ENCODE measurements at places on chromosomes 5 and 9.

- DNase-seq, result no peak
Observed at GRCh38 chr5:175104677-175105076, 339.3 kb downstream of the DRD1 start.

- peak; percentile 68 for DNase-seq
Observed at GRCh38 chr5:36692791-36693763, 86.7 kb downstream of the SLC1A3 start.

GRCh38 chr9:98146101-98146991 lies 27.3 kb upstream of the TRIM14 start:
- no peak for DNase-seq

GRCh38 chr9:86286278-86286677 lies 3.9 kb upstream of the ISCA1 start:
- no peak for DNase-seq

- DNase-seq, result no peak
Observed at GRCh38 chr5:150489360-150490295, 18.3 kb upstream of the NDST1 start.

DNA sequence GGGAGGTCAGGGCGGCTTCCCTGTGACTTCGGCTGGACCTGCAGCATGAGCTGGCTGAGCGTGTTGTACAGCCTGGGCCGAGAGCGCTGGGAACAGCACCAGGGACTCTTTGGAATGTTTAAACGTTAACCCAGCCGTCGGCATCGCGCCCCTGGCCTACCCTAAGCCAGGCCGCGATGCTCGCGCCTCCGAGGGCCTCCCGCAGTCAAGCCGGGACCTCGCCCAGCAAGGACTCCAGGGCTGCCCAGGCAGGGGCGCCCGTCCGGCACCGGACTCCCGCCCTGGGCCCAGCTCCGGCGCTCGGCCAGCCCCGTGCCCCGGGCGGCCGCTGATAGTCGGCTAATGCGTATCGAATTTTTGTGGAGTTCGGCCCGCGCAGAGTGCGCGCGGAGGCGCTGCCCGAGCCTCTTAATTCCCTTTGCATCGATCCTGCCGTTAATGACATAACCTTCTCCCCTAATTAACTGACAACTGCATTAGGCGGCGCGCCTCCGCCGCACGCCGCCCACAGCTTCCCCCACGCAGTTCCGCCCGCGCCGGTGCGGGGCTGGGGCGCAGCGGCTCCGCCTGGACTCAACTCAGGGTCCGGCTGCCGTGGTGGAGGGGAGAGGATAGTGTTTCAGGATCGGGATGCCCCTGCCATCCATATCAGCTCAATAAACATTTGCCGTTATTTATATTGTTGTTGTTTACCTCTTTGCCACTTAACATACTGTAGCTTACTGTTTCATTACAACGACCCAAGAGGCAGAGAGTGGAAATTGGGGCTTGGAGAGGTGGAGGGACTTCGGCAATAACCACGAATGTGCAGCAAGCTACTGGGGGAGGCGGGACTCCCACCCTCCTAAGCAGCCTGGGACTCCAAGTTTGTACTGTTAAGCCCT lies 28.8 kb upstream of the CDC23 start:
- peak; percentile 39 for DNase-seq

DNA sequence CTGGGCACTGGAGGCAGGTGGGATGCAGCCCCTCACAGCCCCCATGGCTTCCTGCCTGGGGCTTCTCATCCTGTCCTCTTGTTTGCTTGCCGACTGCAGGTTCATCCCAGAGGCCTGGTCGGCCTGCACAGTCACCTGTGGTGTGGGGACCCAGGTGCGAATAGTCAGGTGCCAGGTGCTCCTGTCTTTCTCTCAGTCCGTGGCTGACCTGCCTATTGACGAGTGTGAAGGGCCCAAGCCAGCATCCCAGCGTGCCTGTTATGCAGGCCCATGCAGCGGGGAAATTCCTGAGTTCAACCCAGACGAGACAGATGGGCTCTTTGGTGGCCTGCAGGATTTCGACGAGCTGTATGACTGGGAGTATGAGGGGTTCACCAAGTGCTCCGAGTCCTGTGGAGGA lies 232.7 kb downstream of the ADAMTSL1 start:
- no peak for DNase-seq

DNA sequence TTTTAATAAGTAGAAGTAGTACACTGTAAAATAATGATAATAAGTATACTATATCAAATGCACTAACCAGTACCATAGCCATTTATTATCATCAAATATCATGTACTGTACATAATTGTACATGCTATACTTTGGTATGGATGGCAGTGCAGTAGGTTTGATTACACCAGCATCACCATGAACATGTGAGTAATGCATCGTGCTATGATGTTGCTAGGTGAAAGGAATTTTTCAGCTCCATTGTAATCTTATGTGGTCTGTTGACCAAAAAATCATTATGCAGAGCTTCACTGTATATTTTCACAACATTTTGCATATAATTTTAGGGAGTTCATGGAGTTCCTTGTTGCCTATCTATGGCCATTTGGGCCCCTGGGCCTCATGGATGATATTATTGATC lies 72.2 kb upstream of the HMHB1 start:
- no peak for DNase-seq

GRCh38 chr5:107518190-107518589 lies 152.5 kb downstream of the EFNA5 start:
- no peak for DNase-seq

DNA sequence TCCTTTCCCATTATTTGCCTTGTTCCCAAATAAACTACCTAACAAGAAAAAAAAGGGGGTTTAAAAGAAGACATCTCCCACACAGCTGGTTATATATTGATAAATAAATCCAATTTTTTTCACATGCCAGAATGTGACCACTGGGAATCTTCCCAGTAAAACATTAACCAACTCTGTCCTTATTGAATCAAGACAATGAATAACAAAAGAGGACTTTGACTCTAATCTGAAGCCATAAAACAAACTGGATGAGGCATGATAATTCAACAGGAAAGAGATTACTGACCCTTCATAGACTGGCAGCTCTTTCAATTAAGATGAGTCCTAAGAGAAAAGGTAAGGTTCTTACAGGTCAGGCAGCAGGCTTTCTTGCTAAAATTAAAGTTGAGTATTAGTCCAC lies 165.8 kb upstream of the CDH6 start:
- no peak for DNase-seq

- no peak for DNase-seq
Observed at GRCh38 chr5:178487911-178488600, 102.1 kb downstream of the COL23A1 start.

GRCh38 chr5:149452665-149453617 lies 73.8 kb upstream of the IL17B start:
- DNase-seq, result no peak

GRCh38 chr9:76101947-76102346 lies 211.5 kb downstream of the PCSK5 start:
- no peak for DNase-seq

DNA sequence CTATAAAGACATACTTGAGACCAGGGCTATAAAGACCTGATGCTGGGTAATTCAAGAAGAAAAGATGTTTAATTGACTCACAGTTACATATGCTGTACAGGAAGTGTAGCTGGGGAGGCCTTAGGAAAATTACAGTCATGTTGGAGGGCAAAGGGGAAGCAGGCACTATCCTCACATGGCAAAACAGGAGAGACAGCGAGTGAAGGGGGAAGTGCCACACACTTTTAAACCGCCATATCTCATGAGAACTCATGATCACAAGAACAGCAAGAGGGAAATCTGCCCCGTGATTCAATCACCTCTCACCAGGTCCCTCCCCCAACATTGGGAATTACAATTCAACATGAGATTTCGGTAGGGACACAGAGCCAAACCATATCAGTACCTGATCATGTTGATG lies 89.9 kb upstream of the ADAMTSL1 start:
- DNase-seq, result no peak

GRCh38 chr5:79285833-79286232 lies 49.9 kb downstream of the JMY start:
- DNase-seq, result no peak
